ENCODE measurements at places on chromosomes 3 and 15. TPM values are rescaled to one million over a fixed set of nuclear protein-coding genes. Genes with fewer than 3 reads are reported as not detected.

Gene FBXL2
- 26.0 TPM for polyA plus RNA-seq

Gene FEZF2
- polyA plus RNA-seq: not detected

DNA sequence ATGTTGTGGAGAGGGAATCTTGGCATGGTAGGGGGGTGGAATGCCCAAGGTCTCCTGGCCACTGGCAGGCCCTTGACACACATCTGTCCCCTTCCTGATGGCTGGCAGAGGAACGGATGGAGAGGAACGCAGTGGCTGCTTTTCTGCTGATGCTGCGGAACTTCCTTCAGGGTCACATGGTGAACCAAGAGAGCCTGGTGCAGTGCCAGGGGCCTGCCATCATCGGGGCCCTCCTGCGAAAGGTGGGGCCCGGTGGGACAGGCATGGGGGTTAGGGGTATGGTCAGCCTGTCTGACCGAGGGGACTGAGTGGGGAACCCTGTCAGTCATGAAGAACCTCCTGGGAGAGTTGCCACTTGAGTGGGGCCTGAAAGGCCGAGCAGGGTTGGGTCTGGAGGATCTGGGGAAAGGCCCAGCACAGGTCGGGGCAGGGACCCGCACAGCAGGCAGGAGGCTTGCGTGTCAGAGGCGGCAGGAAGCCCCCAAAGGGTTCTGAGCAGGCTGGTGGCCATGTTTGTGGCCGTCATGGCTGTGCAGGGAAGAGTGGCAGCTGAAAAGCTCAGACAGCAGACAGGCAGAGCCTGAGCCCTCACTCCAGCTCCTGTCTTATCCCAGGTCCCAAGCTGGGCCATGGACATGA lies 18.1 kb downstream of the NBEAL2 start:
- no peak for DNase-seq

DNA sequence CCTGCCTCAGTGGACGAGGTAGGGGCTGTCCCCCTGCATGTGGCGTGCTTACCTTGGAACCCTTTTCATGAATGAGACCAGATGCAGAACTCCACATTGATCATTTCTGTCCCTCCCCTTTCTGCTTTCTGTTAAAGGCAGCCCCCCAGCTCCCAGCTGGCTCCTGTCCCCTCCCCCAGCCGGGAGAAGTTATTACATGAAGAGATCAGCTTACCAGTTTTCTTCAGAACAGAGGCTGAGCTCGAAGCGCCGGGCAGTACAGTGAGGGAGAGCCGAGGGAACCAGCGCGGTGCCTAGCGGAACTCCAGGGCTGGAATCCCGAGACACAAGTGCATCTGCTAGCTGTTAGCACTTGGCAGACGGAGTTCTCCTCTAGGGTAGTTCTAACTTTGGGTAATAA lies 263.3 kb upstream of the NR2E3 start:
- DNase-seq: no peak

DNA sequence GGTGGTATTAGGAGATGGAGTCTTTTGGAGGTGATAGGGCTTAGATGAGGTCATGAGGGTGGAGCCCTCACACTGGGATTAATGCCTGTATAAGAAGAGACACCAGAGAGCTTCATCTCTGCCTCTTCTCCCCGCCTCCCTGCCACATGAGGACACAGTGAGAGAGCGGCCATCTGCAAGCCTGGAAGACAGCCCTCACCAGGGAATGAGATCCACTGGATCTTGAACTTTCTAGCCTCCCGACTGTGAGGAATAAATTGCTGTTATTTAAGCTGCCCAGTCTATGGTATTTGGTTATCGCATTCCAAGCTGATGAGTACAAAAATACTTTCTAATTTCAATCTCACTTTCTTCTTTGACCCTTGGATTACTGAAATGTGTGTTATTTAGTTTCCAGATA lies 121.4 kb downstream of the OCA2 start:
- DNase-seq: no peak

DNA sequence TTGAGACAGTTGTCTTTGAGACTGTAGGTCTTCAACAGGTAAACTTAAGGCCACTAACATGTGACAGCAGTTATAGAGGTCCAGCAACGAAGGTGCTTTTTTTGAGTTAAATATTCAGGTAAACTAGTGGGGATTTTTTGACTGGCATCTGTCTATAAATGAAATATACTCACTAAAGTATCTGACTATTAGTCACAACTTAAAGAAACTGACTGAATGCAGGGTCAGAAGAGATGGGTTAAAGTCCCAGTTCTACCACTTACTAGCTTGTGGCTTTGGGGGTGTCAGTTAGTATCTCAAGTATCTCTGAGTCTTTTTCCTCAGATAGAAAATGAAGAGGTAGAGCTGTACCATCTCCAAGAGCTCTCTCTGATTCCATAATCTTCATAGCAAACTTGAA lies 18.0 kb downstream of the MIX23 start:
- DNase-seq: no peak

DNA sequence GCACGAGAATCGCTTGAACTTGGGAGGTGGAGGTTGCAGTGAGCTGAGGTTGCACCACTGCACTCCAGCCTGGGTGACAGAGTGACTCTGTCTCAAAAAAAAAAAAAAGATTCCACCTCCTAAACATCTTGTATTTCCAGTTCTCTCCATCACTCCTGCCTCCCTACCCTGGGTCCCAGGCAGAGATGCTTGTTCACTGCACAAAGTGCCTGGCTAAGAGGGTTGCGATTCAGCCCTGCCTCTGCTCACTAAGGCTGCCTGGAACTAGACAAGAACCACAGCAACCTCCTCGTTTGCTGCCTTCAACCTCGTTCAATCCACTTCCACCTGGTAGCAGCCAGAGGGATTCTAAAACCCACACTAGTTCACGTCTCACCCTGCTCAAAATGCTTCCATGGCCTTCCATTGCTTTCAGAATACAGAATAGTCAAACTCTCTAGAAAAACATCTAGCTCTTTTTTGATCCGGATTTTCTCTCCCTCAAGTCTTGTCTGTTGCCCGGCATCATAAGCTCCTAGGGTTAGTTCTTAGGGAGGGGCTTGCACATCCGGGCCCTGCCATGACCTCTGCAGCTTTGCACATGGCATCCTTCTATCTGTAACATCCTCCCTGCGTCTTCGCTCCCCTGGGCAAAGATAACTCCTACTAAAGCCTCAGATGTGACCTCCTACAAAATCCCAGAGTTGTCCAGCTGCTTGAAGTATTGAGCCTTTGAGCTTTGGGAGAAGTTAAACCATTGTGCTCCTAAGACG lies 1.0 kb upstream of the MCM2 start:
- no peak for DNase-seq

DNA sequence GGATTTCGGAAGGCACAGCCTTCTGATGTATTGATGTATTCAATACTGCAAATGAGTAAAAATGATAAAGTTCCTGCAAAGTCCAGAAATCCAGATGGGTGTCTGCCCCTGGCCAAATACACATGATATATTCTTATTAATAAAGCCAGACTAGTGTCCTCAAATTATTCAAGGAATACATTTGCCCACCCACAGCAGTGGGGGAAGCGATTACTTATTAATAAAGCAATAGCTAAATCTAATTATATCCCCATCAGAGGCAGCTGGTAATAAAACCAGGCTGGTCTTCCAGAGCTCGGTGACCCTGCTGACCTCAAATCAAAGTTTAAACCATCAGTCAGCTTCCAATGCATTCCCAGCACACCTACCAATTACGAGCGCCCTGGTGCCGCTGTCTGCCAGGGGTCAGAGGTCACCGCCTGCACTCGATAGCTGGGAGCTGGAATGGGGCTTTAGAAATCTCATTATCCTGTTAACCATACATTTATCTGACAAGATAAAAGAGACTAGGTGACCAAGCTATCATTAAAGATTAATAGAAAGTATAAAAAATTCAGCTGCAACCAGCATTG lies 330.3 kb downstream of the UACA start:
- no peak for DNase-seq

- no peak for DNase-seq
These were observed 87.4 kb downstream of the NFKBIZ start for GRCh38 chr3:101936419-101937356.

DNA sequence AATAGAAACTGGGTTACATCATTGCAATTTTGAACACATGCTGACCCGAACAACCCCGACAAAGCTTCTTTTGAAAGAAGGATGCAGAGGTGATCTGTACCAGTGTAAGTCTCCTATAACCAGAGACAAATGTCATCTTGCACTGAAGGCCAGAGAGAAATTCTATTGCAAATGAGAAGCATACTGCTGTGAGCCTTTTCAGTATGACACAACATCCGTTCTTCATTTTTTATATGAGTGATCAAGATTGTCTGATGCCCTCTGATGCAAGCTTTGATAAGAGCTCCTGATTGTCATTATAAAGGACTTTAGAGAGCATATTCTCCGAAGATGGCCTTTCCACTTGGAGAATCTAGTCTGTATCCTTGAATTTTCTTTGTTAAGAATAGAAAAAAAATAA lies 36.9 kb downstream of the PCOLCE2 start:
- DNase-seq: no peak

All from left renal cortex interstitium (tissue), 4 donors.